Hair follicular keratinocyte (primary cell): ENCODE measurements at places on chromosomes 4 and X. TPM values are rescaled to one million over a fixed set of nuclear protein-coding genes. Genes with fewer than 3 reads are reported as not detected.

Gene DKK2
- not detected in 2 replicates for total RNA-seq

Gene CCDC120
- total RNA-seq, result 5.5 and 6.6 TPM in 2 replicates

Gene CACNA1F
- total RNA-seq, result 0.08 TPM in 1 of 2 replicates, not detected in the other

Gene DCAF12L2
- not detected in 2 replicates for total RNA-seq

Gene TMSB15A
- 0.68 TPM in 1 of 2 replicates, not detected in the other for total RNA-seq

Gene C4orf50
- total RNA-seq, result not detected in 2 replicates

Gene HERC5
- total RNA-seq, result 1.6 and 2.4 TPM in 2 replicates

Gene MAGEA2B
- not detected in 2 replicates for total RNA-seq

Gene CT45A2
- not detected in 2 replicates for total RNA-seq

Gene GABRA4
- total RNA-seq, result not detected in 2 replicates

Gene HCFC1
- 31.3 and 38.8 TPM in 2 replicates for total RNA-seq

Gene NOX1
- total RNA-seq, result not detected in 2 replicates

Gene FAM193A
- total RNA-seq, result 8.9 and 10.2 TPM in 2 replicates

Gene TEX13C
- not detected in 2 replicates for total RNA-seq

Gene SH3RF1
- 8.8 and 11.2 TPM in 2 replicates for total RNA-seq

Gene PDGFC
- total RNA-seq, result 26.4 and 31.8 TPM in 2 replicates

Gene DOK7
- 1.9 and 7.5 TPM in 2 replicates for total RNA-seq

Gene PABPC4L
- 0.16 and 0.42 TPM in 2 replicates for total RNA-seq

Gene GPR143
- 0.08 TPM in 1 of 2 replicates, not detected in the other for total RNA-seq

Gene AVPR2
- not detected in 2 replicates for total RNA-seq

Gene MAGEC2
- total RNA-seq, result not detected in 2 replicates

Gene GUF1
- 17.3 and 20.0 TPM in 2 replicates for total RNA-seq

Gene PPP2R3B
- total RNA-seq, result 14.1 and 20.2 TPM in 2 replicates
